ENCODE measurements at places on chromosomes 4 and X.
A peak's percentile ranks its signal among the peaks of the same experiment; 100 is the strongest.

DNA sequence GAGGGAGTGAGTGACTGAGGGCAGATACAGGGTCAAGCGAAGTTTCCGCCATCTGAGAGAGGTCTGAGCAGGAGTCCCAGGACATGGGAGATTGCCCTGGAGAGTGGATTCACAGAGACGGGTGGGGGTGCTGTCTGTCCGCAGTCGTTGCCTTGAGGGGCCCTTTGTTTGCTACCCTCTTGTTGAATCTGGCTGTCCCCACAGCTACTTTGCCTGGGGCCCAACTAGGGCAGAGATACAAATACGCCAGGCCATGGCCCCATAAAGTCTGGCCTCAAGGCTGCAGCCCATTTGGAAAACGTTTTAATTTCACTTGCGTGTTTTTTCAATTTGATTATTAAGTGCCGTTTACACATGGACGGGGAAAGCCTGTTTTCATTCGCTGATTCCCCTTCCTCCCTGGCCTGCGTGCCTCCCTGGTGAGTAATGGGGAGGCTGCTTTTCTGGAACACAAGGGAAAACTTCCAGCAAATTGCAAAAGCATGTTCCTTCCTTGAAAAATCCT lies 134.4 kb downstream of the SMIM20 start:
- peak; percentile 66 for DNase-seq

GRCh38 chrX:28549838-28550237 lies 37.4 kb upstream of the IL1RAPL1 start:
- no peak for DNase-seq

DNA sequence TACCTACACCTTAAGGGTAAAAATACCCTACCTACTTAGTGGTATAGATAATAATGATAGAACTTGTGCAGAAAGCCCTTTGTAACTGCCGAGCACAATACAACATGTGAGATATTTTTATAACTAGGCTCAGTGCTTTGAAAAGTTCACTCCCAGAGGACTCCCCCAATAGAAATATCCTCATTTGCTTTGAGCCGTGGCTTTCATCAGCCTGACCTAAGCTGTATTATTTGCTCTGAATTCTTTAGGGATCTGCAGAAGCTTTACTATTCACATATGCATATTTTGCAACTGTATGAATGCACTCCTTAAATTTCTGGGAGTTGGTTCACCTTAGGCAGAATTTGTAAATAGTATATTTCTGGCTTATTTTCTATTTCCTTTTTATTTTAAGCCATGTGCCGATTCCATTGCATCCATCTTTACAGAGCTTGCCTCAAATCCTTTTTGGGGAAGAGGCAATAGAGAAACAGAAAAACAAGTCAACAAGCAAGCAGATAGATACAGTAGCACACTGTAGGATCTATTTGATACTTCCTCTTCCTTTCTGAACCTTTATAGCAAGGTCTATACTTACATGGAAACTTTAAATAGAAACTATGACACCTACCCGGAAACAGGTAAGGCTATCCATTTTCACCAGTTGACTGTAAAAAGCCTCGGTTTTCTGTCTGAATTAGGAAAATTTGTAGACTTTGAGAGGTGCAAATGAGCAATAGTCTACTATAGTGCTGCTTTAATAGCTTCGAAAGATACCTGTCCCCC lies 242.5 kb upstream of the VCX3A start:
- no peak for DNase-seq

DNA sequence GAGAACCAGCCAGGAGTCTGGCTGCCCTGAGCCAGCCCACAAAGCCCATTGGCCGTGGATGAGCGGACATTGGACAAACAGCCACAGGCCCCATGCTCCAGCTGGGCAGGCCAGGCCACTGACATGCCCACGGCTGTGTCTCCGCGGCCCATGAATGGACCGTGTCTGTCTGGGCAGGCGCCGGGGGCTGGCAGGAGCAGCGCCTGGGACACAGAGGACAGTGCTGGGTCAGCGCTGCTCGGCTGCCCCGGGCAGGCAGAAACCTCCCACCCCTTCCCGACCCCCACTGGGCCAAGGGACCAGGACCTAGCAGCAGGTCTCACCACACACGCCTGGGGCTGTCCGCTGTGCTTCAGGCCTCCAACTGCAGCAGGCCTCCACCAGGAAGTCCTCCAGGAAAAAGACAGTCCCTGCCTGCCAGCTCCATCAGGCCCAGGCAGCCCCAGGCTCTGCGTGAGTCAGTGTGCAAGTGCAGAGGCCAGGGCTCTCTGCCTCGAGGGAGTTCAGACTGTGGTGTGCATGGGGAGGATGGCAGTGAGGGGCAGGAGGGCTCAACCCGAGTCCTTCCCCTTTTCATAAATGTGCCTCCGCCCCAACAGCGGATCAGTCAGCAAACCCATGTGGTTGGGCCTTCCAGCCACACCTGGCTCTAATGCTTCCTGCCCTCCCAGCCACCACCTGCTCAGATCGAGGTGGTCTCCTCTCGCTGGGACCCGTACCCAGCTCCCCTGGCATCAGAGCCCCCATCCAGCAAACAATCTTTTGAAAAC lies 17.2 kb upstream of the FGFR3 start:
- no peak for DNase-seq

DNA sequence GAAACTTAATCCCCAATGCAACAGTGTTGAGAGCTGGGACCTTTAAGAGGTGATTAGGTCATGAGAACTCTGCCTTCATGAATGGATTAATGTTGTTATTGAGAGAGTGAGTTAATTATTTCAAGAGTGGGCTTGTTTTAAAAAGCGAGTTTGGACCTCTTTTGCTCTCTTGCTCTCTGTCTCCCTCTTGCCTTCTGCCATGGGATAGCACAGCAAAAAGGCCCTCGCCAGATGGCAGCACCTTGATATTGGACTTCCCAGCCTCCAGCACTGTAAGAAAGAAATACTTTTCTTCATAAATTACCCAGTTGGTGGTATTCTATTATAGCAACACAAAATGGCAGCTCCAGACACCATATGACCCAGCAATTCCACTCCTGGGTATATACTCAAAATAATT lies 7.0 kb upstream of the ATP6AP2 start:
- no peak for DNase-seq

- no peak for DNase-seq
Measured at GRCh38 chr4:71663780-71664179, 120.1 kb downstream of the GC start.

DNA sequence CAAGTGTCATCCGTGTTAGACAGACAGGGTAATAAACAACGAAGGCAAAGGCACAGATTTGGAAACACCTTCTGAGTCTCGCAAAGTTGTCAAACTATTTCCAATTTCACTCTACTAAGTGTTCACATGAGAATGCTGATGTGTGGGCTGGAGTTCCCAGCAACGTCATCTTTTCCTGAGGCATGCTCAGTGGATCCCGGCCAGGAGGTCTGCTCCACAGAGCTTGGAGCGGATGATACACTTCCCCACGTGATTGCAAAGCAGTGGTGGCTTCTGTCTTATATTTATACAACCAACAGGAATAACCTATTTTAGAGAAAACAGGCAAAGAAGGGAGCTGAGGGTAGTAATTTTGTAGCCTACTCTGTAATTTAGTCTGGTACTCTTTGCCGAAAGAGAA lies 40.1 kb upstream of the PDK3 start:
- DNase-seq: peak; percentile 61

DNA sequence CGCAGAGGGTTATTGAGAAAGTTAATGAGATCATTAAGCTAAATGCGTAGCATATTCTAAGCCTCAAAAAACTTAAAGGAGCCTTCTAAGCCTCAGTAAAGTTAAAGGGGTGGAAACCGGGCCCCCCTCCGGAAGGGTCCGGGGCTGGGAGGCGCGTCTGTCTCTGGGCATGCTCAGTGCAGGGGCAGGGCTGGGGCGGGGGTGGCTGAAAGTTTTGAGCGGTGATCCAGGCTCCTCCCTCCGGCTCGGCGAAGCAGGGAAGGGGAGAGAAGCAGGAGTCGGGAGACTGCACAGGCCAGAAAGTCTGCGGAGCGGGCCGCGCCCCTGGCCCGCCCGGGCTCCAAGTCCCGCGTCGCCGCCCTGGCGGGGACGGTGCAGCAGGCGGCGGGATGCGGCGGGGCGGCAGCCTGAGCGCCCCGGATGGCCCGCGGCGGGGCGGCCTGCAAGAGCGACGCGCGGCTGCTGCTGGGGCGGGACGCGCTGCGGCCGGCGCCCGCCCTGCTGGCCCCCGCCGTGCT lies at the start of gene EVC:
EVC (plus strand) TSS at position 241 of the 518 bp plus-strand sequence; CDS start at position 421, 180 bp downstream.
- peak; percentile 90 for DNase-seq

- DNase-seq: peak; percentile 38
Measured at GRCh38 chr4:185849664-185850550, 37.9 kb upstream of the SORBS2 start.

- peak; percentile 60 for DNase-seq
Measured at GRCh38 chrX:69616457-69617203, 717 bp downstream of the EDA start.

DNA sequence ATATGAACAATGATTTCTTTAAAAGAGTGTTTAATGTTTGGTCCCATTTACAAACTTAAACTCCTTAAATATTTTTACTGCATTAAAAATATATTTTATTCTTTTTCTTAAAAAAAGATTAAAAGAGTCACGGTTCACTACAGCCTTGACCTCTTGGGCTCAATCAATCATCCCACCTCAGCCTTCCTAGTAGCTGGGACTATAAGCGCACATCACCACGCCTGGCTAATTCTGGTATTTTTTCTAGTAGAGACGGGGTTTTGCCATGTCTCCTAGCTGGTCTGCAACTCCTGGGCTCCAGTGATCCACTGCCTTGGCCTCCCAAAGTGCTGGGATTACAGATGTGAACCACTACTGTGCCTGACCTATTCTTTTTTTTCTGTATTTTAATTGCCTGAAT lies 104.7 kb upstream of the TLR2 start:
- no peak for DNase-seq

DNA sequence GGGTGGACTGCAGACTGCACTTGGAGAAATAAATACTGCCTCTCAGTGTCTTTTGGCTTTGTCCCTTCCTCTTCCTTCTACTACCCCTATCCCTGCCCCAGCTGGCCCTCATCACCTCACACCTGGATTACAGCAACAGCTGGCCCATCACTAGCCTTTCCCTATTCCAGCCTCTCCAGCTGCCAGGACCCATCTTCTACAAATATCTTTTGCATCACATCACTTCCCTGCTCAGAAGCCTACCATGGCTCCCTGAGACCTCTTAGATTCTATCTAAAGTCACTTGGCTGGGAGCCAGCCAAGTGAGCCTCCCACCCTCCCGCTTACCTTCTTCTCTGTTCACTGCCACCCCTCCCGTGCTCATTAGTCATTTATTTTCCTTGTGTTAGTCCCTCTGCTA lies 66.8 kb downstream of the TSC22D3 start:
- no peak for DNase-seq

- DNase-seq: no peak
Measured at GRCh38 chr4:174244441-174244840, 39.0 kb downstream of the FBXO8 start.

DNA sequence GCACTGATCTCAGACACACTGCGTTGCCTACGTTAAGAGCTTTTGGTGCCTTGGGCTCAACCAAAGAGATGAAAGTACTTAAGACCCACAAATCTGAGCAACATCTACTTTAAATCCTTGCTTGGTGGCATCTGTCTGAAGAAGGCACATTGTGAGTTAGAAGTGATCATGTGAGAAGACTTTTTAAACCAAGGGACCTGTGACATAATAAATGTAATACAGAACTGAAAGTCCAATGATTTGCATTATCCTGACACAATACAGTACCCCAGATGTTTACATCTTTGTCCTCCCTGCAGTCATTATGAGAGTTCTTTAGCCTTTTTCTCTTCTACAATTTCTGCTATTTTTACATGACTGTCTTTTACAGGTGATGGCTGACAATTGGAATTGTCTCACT lies 96.7 kb upstream of the FTHL17 start:
- DNase-seq: no peak

- DNase-seq: no peak
Measured at GRCh38 chr4:56078866-56079265, 130.1 kb downstream of the CEP135 start.

GRCh38 chrX:13700380-13700779 lies 11.5 kb downstream of the RAB9A start:
- no peak for DNase-seq

DNA sequence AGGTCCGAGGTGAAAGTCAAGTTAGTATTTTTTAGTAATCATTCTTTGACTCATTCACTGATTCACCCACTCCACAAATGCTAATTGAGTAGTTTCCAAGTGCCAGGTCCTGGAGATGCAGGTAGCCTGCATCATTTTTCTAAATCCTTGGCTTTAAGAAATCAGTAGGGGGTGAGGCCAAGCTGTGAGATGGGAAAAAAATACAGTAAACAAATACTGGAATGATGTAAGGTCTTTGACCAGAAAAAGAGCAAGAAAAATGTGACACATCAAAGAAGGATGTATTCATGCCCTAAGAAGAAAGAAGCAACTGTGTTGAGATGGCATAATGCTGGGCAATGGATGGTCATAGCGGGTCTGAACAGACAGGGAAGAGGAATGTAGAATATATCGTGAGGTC lies 1386.6 kb downstream of the PCDH7 start:
- no peak for DNase-seq

GRCh38 chr4:178137732-178138471 lies 695.7 kb upstream of the AGA start:
- DNase-seq: no peak

DNA sequence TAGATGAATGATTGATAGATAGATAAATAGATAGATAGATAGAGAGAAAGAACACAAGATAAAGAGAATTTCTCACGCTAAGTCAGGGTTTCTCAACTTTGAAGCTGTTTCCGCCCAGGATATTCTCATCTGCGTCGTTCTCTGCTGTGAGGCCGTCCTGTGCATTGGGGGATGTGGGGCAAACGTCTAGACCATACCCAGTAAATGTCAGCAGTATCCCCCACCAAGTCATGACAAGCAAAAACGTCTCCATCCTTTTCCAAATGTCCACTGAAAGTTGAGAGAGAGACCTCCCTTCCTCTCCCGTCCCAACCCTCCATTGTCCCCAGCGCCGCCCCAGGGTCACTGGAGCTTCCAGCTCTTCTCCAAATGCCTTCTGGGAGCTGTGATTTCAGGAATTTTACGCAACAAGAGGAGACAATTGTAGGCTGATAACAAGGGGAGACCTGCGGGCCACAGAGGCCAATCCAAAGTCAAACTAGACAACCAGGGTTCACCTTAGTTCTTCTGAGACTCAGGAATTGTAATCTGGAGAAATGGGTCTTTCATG lies 8.9 kb upstream of the CRLF2 start:
- no peak for DNase-seq

DNA sequence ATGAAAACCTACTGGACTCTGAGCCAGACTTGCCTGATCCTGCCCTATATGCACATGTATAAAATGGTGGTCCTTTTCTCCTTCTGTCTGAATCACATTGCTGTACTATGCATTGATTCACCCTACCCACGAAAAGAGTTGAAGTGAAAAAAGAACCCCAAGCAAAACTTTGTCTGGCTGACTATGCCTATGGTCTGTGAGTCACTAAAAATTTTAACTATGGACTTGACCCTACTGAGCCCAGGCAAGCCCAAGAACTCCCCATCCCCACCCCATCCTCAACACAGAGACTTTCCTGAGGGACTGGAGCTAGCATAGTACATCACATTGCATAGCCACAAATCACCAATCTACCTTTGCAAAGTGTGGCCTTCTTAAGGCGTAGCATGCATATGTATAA lies 116.6 kb upstream of the TENM3 start:
- no peak for DNase-seq

DNA sequence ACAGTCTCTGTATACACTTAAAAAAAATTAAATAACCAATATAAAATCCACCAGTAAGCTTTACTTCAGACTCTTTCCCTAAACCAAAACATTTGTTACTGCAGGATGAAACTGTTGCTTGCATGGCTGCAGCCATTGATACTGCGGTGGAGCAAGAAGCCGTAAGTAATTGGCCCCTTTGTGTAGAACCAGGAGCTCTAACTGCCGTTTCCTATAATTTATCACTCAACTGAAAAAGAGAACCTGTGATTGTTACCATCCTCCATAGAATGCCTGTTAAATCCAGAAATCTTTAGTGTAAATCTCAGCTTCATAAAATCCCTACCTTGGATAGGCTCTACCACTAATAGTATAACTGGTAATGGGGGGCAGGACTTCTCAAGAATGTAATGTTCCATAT lies 62.6 kb downstream of the KIF4A start:
- no peak for DNase-seq
